Endodermal cell (in vitro differentiated cells): ENCODE measurements at places on chromosomes 1 and 21. TPM values are rescaled to one million over a fixed set of nuclear protein-coding genes. Genes with fewer than 3 reads are reported as not detected.

DNA sequence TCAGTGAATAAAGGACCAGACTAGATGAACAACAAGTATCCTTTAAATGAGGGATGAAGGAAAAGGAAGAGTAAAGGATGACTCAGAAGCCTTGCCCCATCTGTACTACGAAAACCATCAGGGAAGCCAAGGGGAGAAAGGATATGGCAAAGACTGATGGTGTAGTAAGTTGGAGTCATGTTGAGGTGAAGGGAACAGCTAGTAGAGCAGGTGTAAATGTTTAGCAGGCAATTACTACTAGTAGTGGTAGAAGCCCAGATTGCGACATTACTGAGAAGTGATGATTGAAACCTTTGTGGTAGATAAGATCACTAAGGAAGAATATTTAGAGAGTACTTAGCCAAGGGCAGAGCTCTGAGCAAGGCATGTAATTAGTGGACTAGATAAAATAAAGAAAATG lies 84.0 kb downstream of the PHTF1 start:
- H3K27me3 ChIP-seq, result no peaks in the 10 kb centered on the region
- H3K4me1 ChIP-seq, result no peaks in the 10 kb centered on the region
- H3K4me3 ChIP-seq, result no peak overlapping the region
- H3K27ac ChIP-seq, result no peak overlapping the region
- peaks cover 60% of the 10 kb centered on the region for H3K36me3 ChIP-seq
- no peak for DNase-seq

DNA sequence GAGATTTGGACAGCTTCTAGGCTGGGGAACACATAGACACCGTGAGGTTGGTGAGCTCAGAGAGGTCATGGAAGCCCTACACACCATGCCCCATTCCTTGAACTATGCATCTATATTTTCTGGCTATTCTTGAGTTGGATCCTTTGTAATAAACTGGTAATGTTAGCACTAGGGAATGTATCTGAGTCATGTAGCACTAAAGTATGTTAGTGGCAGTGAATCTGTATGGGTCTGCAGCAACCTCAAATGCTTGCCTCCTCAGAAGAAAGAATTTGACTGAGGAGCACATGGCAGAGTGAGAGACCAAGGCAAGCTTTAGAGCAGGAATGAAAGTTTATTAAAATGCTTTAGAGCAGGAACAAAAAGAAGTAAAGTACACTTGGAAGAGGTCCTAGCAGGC lies 43.7 kb upstream of the LRRC7 start:
- H3K27me3 ChIP-seq, result no peaks in the 10 kb centered on the region
- H3K4me1 ChIP-seq, result no peaks in the 10 kb centered on the region
- H3K36me3 ChIP-seq, result no peaks in the 10 kb centered on the region
- no peak overlapping the region for H3K4me3 ChIP-seq

GRCh38 chr1:47830641-47831333 lies 166.4 kb downstream of the TRABD2B start:
- H3K4me1 ChIP-seq, result peaks cover 11% of the 10 kb centered on the region
- DNase-seq, result no peak
- no peaks in the 10 kb centered on the region for H3K27me3 ChIP-seq
- no peak overlapping the region for H3K27ac ChIP-seq
- peaks cover 8% of the 10 kb centered on the region for H3K36me3 ChIP-seq
- H3K4me3 ChIP-seq, result no peak overlapping the region

- peaks cover 100% of the 10 kb centered on the region for H3K27me3 ChIP-seq
- H3K4me1 ChIP-seq, result peaks cover 5% of the 10 kb centered on the region
- peak; percentile 95 for DNase-seq
- H3K27ac ChIP-seq, result no peak within 1 kb of the TSS
- H3K4me3 ChIP-seq, result peak within 1 kb of the TSS; percentile 80
Measured at GRCh38 chr1:63322114-63322943, at the start of gene FOXD3. Gene FOXD3 (plus strand): TSS chr1:63322567. CDS start chr1:63323059, 492 bp downstream.

DNA sequence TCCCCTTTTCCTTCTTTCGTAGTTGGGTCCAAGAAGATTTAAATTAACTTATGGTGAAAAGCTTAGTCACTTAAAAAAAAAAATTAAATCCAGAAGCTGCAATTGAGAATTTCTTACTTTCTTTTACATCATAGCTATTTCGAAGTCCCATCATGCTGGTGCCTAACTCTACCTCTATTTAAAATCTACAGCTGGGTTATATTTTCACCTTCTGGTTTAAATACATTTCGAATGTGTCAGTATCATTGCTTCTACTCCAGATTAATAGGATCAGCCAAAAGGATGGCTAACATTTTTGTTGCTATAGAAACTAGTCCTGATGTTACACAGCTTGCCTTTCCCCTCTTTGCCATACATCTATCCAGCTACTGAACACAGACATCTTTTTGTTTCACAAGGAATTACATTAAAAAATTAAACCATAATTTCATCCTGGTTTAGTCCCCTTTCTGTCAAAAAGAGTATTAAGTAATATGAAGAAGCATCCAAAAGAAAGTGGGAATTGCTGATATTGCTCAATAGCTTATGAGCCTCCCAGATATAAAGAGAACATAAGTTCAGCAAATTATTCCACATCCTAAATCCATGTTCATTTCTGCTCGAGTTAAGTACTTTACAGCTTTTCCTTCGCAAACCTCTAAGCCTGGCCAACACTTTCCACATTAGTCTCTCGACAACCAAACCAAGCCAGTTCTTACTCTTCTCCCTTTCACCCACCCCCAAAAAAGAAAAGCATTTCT lies 396.7 kb upstream of the DAB1 start:
- H3K27ac ChIP-seq, result no peak overlapping the region
- H3K36me3 ChIP-seq, result no peaks in the 10 kb centered on the region
- no peak for DNase-seq
- no peaks in the 10 kb centered on the region for H3K4me1 ChIP-seq
- H3K4me3 ChIP-seq, result no peak overlapping the region
- peaks cover 4% of the 10 kb centered on the region for H3K27me3 ChIP-seq

- no peak overlapping the region for H3K4me3 ChIP-seq
- no peak for DNase-seq
- H3K36me3 ChIP-seq, result no peaks in the 10 kb centered on the region
- no peak overlapping the region for H3K27ac ChIP-seq
Measured at GRCh38 chr1:9628541-9629444, 22.7 kb upstream of the PIK3CD start.

- no peak for DNase-seq
- peaks cover 26% of the 10 kb centered on the region for H3K36me3 ChIP-seq
- H3K27me3 ChIP-seq, result no peaks in the 10 kb centered on the region
- H3K27ac ChIP-seq, result no peak overlapping the region
- H3K4me3 ChIP-seq, result no peak overlapping the region
- H3K4me1 ChIP-seq, result no peaks in the 10 kb centered on the region
Measured at GRCh38 chr1:24793447-24794129, 48.3 kb downstream of the CLIC4 start.

DNA sequence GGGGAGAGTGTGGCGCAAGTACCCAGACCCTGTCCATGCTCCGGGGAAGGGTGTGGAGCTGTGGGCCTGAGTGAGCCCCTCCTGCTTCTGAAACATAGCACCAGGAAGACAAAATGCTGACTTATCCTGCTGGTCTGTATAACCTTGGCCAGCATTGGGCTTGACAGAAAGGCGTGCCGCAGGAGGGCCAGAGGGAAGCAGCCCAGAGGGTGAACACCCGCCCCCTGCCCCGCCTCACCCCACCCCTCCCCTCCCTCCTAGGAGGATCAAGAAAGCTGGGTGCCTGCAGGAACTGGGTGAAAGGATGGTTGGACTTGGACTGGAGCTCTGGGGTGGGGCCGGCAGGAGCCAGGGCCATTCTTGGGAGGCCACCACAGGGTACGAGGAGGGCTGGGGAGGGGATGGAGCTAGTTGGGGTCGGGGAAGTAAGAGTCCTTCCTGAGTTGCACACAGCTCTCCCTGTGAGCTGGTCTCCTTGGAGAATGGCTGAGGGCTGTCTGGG lies 27.1 kb downstream of the PTPRF start:
- peaks cover 5% of the 10 kb centered on the region for H3K4me1 ChIP-seq
- peaks cover 37% of the 10 kb centered on the region for H3K36me3 ChIP-seq
- H3K27me3 ChIP-seq, result no peaks in the 10 kb centered on the region
- DNase-seq, result peak; percentile 70

Gene LRIG2
- total RNA-seq, result 23.0 to 31.6 TPM (median 27.9 TPM) in 3 replicates

Gene CFAP107
- not detected in 2 replicates for total RNA-seq

Gene CFAP45
- 0.49 to 1.2 TPM (median 1.1 TPM) in 3 replicates for total RNA-seq

Gene E2F2
- 6.1 and 7.3 TPM in 2 replicates for total RNA-seq

Gene MASP2
- total RNA-seq, result not detected in 3 replicates

Gene ECE1
- 51.5 and 57.9 TPM in 2 replicates for total RNA-seq

Gene PPM1J
- total RNA-seq, result 3.1 TPM in 2 replicates
